ENCODE measurements at places on chromosomes 2 and 18. TPM values are rescaled to one million over a fixed set of nuclear protein-coding genes. Genes with fewer than 3 reads are reported as not detected.

The FAM237A gene
- total RNA-seq = not detected

The AQP12B gene
- not detected for total RNA-seq

DNA sequence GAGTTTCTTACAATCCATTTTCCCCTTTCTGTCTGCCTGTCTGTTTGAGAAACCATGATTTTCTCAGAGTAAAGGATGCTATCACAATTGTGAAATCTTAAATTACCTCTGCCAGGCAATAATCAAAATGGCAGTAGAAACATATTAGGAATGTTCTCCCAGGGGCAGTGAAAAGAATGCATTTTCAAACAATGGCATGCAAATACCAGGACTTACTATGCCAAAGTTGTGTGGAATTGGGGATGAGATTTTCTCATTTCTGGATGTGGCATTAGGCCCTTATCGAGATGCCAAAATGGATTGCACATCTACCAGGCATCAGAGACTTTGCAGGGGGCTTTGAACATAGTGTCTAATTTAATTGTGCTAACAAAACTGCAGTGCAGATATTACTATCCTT lies 821.4 kb downstream of the RNF144A start:
- no peak for DNase-seq

GRCh38 chr2:195509551-195509950 lies 147.5 kb upstream of the SLC39A10 start:
- DNase-seq = no peak

DNA sequence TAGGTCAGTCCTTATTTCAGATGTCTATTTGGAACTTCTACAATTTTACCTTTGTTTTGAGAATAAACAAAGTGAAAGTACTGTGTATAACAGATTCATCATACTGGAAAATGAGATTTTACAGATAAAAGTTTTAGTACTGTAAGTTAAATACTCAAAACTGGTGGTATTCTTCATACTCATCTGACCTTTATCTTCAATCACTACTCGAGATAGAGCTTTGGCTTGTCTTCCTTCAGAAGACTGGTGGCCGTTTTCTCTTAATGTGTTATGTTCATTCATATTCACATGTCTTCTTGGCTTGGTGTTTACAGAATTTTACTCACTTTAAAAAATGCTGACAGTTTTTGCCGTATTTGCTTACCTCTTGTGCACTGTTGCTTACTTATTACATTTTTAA lies 2.1 kb downstream of the SPOPL start:
- DNase-seq = no peak

GRCh38 chr18:74714791-74715190 lies 117.1 kb downstream of the ZNF407 start:
- peak; percentile 28 for DNase-seq
